Testis (tissue), 5 donors: ENCODE measurements at places on chromosomes 1 and 21.

DNA sequence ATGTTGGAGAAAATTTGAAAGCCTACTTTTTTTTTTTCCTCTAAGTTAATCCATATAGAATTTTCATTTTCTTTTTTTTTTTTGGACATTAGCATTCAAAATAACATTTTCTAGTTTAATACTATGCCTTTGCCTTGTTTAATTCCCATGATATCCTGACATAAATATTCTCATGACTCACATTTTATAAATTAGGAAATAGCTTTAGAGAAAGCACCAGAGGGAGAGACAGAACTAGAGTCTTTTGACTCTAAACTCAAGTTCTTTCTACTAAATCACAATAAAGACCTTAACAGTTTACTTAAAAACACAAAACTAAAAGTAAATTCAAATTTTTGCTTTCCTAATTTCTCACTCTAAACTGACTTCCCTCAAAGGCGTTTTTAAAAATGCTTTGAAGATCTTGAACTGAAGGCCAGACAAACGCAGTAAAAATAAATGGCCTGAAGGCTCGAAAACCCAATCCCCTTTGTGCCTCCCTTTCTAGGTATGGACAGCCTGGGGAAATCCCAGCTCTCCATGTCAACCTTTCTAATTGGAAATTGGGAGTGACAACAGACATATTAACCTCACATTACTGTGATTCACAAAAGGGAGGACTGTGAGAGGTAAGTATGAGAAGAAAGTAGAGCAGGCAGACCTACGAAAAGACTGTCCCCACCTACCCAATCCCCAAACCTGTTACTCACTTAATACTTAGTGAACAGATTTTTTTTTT lies 104.6 kb downstream of the ENAH start:
- no peak for DNase-seq

DNA sequence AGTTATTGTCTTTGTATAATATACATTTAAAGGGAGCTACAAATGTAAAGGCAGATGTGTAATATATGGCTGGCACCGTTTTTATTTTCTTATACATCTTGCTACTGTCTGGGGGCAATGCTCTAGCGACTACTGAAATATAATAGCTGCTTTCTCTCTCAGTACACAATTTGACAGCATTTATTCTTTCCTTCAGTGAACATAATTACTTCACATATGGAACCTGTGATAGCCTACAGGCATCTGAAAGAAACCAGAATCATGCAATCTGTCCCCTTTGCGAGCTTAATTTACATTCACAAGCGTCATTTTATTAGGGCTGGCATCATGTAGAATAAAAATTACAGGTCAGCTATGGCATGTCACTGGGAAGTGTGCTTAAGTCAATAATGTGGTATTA lies 557.5 kb upstream of the PTBP2 start:
- no peak for DNase-seq

DNA sequence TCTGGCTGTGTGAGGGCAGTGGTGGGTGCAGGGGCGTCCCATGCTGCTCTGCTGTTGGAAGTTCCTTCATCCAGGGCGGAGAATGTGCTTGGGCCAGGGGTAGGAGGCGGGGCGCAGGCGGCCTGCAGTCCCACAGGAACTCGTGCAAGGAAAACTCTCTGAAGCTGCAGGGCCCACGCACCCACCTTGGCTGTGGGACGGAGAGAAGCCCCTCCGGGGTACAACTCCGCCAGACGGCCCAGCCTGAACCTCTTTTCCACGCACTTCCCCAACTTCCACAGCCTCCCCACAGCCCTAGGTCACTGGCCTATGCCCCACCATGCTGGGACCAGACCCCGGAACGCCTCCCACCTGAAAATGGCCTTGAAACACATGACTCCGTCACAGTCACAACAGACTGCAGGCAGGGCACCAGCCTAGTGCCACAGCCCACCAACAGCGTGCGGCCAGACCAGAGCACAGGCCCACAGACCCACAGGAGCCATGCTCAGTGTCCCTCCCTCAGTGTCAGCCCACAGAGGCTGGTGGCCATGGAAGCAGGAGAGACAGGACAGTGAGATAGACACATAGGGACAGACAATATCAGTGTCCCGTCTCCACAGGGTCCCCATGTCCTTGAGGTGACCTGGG lies 47.8 kb downstream of the WNT9A start:
- no peak for DNase-seq

DNA sequence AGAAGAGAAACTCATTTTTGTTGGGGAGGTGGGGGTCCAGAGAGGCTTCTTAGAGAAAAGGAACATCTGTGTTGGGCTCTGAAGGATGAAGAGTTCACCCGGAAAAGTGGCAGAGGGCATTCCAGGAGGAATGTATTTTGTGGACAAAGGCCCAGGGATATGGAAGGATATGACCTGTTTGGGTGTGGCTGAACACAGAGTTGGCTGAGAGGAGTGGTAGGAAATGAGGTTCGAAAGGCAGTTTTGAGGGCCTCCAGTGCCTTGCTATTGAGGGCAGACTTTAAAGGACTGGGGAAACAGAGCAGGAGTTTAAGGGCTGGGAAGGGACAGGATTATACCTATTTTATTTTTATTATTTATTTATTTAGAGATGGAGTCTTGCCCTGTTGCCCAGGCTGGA lies 27.3 kb upstream of the WASF2 start:
- DNase-seq, result no peak

GRCh38 chr1:116712510-116712909 lies 41.7 kb upstream of the CD2 start:
- DNase-seq, result no peak

- no peak for DNase-seq
Observed at GRCh38 chr1:44210595-44210994, 2.7 kb upstream of the DMAP1 start.

- DNase-seq, result no peak
Observed at GRCh38 chr1:3907031-3907534, 7.0 kb upstream of the C1orf174 start.

DNA sequence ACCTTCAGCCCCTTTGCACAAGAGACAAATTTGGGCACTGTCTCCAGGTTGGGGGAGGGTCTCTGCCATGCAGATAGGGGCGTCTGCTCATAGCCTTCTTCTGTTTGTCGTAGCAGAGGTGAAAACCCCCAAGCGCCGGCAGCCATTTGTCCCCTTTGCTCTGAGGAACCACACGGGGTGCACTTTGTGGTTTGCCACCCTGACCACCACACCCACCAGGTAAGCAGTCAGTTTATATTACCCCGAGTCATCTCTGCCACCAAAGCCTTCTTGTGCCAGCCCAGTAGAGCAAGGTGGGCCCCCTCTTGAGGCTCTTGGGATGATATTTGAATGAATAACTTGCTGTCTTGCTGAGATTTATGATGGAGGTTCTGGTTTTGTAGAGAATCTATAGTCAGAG lies 111.8 kb downstream of the VPS13D start:
- DNase-seq, result no peak

DNA sequence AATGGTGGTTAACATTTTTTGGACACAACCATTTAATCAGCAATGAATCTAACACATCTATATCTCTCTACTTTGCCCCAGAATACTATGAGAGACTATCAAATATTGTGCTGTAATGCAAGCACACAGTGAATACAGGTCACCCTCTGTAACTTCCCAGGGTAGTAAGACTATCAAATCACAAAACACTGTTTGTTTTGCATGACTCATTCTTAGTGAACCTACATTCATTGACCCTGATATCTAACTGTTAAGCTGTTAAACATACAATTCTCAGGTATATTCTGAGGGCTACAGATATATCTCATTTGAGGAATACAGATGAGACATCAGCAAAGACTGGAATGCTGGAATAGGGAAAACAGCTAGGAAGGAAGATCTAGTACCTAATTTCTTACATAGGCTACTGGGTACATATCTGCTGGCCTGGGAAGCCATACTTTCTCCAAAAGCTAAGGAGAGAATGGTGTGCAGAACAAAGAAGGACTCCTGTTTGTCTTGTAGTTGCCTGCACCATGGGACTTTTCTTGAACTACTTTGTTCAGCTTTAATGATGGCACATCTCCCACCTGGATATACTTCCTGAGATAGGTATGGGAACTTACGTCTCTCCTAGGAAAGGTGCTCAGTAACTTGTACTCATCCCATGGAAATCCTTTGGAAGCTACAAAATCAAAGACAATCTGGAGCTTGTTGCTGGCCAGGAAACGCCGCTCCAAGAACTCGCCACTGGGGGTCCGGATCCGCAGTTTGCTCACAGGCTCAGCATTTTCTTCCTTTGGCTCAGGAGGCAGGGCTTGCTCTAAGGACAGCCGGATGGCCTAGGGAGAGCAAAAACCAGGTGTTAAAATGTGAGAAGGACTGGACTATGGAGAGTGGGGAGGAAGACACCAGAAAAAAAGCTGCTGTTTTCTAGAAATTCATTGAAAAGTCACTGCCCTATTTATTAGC lies 51.9 kb upstream of the DMRTA2 start:
- DNase-seq, result no peak

GRCh38 chr1:109484519-109484975 lies 842 bp downstream of the ATXN7L2 start:
- DNase-seq, result no peak

DNA sequence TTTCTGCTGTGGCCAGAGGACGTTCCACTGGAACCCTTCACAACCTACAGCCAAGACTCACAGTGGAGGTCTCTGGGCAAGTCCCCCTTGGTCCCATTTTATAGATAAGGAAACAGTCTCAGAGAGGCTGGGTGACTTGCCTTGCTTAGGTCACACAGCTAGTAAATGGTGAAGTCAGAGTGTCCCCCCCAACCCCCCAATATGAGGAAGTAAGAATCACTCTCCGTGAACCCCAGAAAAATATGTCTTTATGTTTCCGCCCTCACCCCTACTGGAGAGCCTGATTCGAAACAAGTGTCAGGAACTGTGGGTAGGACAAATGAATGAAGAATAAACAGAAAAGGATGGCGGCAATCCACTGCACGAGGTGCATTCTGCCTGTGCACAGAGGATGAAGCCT lies 56.7 kb downstream of the H3-3A start:
- DNase-seq, result no peak
